B cell (primary cell): ENCODE measurements at places on chromosomes 6 and 20. TPM values are rescaled to one million over a fixed set of nuclear protein-coding genes. Genes with fewer than 3 reads are reported as not detected.

DNA sequence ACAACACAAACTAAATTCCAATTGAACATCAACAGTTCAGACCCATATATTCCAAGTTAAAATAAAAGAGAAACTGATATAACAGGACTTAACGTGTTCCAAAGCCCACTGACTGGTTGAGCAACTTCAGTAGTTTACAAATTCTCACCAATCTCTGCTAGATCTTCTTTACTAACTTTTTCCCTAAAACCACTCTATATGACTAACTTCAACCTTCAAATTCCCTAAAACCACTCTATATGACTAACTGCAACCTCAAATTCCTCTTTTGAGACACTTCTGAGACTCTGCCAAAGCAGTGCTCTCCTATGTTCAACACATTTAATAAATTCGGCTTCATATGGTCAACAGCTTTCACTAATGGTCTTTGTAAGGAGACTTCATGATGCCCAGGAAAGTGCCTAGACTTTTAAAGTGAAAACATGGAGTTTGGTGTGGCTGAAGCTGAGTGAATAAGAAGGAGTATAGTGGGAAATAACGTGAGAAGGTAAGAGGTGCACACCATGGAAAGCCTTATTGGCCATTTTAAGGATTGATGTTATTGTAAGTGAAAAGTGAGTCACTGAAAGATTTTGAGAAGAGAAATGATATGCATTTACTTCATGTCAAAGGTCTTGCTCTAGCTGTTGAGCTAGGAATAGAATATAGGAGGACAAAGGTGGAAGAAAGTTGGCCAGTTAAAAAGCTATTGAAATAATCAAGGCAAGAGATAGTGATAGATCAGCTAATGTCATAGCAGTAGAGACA lies 134.0 kb upstream of the HCRTR2 start:
- H3K4me3 ChIP-seq = no peak overlapping the region
- H3K4me1 ChIP-seq = no peaks in the 10 kb centered on the region
- no peaks in the 10 kb centered on the region for H3K36me3 ChIP-seq
- no peak overlapping the region for H3K27ac ChIP-seq
- no peak for DNase-seq

HSPA12B gene
- not detected in 2 replicates for polyA plus RNA-seq

GMEB2 gene
- polyA plus RNA-seq = 17.7 and 26.3 TPM in 2 replicates

- peaks cover 26% of the 10 kb centered on the region for H3K4me1 ChIP-seq
- no peak for DNase-seq
Observed at GRCh38 chr6:166251211-166251610, 57.0 kb downstream of the PRR18 start.

GNMT gene
- polyA plus RNA-seq = 4.1 and 5.9 TPM in 2 replicates

- H3K27me3 ChIP-seq = peaks cover 26% of the 10 kb centered on the region
- peaks cover 13% of the 10 kb centered on the region for H3K4me1 ChIP-seq
- H3K27ac ChIP-seq = no peak overlapping the region
- no peak for DNase-seq
Observed at GRCh38 chr6:105137388-105137787, 42.4 kb downstream of the POPDC3 start.

DNA sequence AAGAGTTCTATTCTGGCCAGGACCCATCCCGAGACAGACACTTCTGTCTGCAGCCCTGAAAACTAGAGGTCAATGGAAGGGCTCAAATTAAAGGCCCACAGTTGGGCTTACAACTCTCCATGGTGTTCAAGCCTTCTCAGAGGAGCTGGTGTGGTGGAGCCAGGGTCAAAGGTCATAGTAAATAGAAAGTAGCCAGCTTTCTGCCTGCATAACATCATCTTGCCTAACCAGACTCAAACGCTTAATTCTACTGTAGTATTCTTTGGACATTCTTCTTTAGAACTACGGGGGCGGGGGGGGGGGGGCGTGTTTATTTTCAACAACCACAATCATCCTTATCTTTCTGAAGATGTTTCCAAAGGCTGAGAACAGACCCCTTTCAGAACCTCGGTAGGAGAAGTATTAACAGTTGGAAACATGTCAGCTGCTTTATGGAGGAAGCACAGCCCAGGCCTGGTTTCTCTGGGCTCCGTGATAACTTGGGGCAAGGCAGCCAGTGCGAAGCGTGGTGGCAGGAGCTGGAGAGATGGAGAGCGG lies 1.5 kb upstream of the RREB1 start:
- peaks cover 17% of the 10 kb centered on the region for H3K4me1 ChIP-seq
- H3K27me3 ChIP-seq = no peaks in the 10 kb centered on the region
- H3K4me3 ChIP-seq = peak overlapping the region; percentile 94
- no peaks in the 10 kb centered on the region for H3K36me3 ChIP-seq

DNA sequence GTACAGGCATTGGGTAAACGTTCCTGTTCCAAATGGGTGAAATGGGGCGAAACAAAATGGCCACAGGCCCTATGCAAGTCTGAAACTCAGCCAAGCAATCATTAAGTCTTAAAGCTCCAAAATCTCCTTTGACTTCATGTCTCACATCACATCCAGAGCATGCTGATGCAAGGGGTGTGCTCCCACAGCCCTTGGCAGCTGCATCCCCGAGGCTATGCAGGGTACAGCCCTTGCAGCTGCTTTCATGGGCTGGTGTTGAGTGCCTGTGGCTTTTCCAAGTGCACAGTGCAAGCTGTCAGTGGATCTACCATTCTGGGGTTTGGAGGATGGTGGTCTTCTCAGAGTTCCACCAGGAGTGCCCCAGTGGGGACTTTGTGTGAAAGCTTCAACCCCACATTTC lies 270.0 kb upstream of the CDYL start:
- H3K4me1 ChIP-seq = no peaks in the 10 kb centered on the region
- H3K27me3 ChIP-seq = no peaks in the 10 kb centered on the region
- H3K27ac ChIP-seq = no peak overlapping the region
- DNase-seq = no peak
- H3K36me3 ChIP-seq = no peaks in the 10 kb centered on the region

C2 gene
- 0.23 and 0.28 TPM in 2 replicates for polyA plus RNA-seq

DNA sequence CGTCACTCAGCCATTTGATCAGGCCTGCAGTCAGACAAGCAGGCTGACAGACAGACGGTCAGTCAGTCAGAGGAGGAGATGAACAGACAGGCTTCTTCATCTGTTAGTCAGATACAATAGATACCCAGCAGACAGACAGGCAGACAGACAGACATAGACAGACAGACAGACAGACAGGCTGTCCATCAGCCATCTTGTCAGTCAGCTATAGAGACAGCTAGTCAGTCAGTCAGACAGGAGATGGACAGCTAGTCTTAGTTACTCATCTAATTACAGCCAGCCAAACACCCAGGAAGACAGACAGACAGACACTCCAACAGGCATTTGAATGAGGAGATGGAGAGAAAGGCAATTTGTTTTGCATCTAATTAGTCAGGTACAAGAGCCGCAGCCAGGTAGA lies 36.4 kb downstream of the KCNB1 start:
- H3K36me3 ChIP-seq = no peaks in the 10 kb centered on the region
- DNase-seq = no peak
- no peaks in the 10 kb centered on the region for H3K4me1 ChIP-seq
- H3K4me3 ChIP-seq = no peak overlapping the region
